ENCODE measurements at places on chromosomes 7 and 10.
A peak's percentile ranks its signal among the peaks of the same experiment; 100 is the strongest.

GRCh38 chr10:24706479-24707118, 17.1 kb downstream of the ARHGAP21 start:
- peak; percentile 98 for DNase-seq

- no peak for DNase-seq
These were observed 100.4 kb downstream of the WDR37 start for GRCh38 chr10:1156616-1156886.

DNA sequence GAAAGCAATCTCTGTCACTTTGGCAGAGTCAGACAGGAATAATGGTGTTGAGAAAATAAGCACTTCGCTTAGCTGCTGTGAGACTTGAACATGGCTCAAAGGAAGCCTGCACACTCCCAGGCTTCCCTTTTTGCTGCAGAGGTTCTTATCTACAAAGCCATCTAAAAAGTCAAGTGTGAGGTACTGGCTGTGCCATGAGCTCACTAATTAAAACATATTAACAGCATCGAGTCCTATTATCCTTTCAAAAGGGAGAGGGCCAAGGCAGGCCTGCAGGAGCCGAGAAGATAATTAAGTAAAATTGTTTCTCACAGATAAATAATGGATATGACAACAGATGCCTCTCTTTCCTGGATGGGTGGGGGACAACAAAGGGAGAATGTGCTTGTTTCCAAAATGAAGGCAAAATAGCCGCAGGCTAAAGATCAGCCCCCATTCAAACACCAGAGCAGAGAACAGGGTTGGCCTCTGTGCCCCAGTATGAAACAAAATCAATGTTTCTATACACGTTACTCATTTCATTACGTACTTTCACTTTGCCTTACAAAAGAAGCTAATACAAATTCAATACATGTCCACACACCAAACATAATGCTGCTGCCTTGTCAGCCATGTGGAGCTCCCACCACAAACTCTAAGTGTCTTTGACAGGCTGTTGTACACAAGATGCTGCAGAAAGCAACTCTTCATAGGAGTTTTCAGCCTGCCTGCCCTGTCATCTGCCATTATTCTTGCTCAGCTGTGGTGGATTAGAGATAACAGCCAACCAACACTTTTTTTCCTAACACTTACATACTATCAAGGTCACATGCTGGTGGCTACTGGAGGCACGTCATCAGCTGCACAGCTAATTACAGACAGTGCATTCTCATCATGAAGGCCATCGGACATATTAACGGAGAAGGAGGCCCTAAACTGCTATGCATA, 55.3 kb downstream of the ELAPOR2 start:
- no peak for DNase-seq

GRCh38 chr7:70810558-70811139, 321.3 kb upstream of the GALNT17 start:
- no peak for DNase-seq

DNA sequence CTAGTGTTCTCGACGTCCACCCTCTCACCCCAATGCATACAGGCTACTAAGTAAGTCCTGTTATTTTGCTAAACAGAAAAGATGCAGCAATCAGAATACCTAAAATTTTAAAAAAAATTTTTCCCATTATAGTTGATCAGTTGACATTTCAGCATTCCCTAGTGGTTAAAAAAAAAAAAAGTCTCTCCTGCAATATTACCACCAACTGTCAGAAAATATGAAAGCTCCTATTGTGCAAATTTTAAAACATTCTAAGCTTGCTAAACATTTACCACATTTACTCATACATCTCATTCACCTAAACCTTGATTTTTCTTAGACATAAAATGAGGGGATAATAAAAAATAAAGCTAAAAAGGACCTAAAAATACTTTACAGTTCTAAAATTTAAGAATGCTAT, 165.6 kb downstream of the AVL9 start:
- peak; percentile 34 for DNase-seq

DNA sequence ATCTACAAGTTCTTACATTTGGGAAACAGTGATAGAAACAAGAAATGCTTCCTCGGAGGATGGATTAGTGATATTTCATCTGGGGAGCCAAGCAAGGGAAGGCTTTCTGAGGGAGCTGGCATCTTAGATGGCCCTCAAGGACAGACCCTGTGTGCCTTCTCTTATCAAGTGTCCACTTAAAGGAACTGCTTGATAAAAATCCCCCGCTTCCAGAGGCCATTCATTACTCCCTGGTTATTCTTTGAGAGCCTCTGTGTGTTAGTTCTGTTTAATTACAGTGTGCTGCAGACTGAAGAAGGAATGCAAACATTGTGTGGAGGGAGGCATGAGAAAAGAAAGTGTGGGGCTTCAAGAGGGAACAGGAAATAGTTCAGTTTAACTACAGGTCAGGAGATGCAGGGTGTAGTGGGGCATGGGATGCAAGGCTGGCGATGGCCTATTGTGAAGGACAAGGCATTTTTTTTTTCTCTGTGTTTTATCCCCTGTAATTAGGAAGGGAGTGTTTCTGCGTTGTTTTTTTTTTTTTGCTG, 145.4 kb downstream of the SNX10 start:
- no peak for DNase-seq

DNA sequence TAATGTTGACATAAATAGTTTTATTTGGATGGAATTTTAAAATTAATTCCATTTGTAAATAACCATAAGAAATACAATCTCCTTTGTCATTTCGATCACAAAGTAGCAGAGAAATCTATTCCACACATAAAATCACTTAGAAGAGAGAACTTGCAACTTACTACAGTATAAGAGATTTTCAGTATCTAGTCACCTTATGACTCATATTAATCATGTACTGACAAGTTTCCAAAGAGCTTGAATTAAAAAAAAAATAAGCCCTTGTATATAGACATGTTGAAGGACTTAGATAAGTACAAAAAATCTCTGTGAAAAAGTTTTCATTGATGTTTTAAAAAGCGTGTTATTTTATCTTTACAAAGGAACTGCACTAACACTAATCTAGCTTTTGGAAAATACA, 207.1 kb upstream of the ETV1 start:
- peak; percentile 28 for DNase-seq

- DNase-seq = peak; percentile 43
These were observed 1.1 kb downstream of the RADIL start for GRCh38 chr7:4882169-4883032.

- DNase-seq = peak; percentile 6
These were observed 240.4 kb downstream of the ARL4A start for GRCh38 chr7:12927635-12928434.

DNA sequence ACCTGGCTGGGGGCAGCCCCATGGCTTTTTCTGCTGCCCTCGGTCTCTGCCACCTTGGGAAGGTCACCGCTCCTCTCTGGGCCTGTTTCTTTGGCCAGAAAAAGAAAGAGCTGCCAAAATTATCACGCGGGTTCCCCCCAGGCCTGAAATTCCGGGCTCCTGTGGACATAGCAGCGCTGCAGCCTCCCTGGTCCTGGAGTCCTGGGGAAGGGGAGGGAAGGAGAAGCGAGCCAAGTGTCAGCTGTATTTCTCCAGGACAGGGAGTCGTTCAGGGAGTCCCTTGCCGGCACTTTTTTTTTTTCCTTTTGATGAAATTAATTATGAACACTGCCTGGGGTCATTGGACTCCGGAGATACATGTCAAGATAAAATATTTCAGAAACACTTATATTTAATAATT, 152.3 kb upstream of the GPR26 start:
- DNase-seq = no peak

DNA sequence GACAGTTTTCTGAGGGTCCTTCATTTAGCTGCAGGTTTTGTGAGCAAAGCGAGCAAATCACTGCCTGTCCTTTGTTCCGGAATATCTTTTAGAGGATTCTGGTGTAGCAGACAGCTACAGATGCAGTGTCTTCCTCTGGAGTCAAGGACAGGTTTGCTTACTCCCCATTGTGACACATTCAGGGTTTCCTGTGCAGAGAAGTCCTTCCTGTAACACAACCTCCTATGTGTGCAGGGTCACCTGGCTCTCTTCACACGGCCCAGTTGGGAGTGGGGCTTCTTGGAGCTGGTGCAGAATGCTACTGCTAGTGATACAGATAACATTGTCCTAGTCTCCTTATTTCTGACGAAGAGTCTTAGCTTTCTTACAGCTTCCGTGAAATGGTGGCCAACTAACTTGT, 47.9 kb downstream of the RBM33 start:
- DNase-seq = no peak

- no peak for DNase-seq
These were observed 3.8 kb downstream of the WDR91 start for GRCh38 chr7:135207406-135208101.

GRCh38 chr7:47444376-47445098, 137.4 kb downstream of the TNS3 start:
- DNase-seq = peak; percentile 61

- no peak for DNase-seq
These were observed 89.2 kb upstream of the FGL2 start for GRCh38 chr7:77288676-77289320.

DNA sequence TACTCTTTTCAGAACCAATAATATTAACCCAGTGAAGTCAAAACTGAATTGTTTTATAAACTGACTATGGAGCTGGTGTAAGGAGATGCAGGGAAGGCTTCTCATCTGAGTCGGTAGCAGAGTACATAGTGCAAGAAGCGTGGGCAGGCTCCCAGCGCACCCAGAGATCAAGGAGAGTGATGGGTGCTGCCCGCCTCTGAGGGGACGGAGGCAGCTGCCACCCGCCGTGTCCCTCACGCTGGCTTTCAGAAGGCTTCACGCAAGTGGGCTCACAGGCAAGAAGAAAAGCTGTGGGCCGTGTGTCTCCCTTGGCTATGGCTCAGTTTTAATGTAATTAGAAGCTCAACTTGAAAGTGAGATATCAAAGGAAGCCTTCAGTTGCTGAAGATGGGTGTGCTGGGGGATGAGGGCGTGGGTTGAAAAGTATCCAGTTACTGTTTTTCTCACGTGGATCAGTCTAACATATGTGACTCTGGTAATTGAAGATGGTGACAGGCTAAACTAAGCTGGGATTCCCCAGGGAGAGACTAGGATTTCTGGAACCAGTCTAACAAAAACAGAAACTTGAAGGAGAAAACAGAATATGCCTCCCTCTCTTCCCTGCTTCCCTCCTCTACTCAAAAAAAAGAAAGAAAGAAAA, 159.9 kb downstream of the MGMT start:
- DNase-seq = peak; percentile 30

- DNase-seq = no peak
These were observed 1.2 kb downstream of the CCM2 start for GRCh38 chr7:45001138-45001694.

GRCh38 chr10:9294132-9294663, 1239.7 kb downstream of the GATA3 start:
- DNase-seq = no peak

- no peak for DNase-seq
These were observed 9.4 kb downstream of the NUB1 start for GRCh38 chr7:151351027-151351426.

DNA sequence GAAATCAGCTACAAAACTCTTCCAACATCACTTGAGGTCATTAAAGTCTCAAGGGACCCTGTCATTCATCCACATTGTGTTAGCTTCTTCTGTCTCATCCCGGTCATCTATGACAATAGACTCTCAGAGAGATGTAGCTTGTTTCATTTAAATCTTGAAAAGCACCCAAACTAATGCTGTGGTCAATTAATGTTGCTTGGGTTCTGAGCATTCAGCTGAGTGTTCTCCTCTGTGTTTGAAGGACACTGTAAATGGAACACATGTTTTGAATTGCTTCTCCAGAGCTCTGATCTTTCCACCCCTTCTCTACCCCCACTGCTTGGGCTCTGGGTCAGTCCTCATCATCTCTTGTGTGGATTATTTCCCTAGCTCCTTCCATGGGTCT, 19.6 kb upstream of the ADD3 start:
- no peak for DNase-seq

DNA sequence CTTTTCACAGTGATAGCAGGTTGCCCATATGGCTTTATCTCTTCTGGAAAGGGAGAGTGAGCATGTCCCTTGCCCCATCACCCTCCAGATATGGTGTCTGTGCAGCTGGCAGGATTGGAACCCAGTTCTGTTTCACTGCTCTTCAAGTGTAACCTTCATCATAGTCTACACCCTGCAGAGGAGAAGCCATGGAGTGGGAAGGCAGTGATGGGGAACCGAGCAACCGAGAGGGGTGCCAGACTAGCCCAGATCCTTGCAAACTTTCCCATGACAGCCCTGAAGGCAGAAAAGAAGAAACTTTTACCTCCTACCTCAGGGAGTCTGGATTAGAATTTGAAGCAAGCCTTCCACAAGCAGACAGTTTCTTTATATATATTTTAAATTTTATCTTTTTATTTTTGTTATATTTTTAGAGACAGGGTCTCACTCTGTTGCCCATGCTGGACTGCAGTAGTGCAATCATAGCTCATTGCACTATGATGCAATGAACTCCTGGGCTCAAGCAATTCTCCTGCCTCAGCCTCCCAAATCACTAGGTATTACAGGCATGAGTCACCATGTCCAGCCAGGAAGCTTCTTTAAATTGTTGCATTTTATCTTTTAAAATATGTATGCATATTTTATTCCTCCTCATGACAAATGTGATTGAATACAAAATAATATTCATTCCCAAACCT, 133.3 kb downstream of the KCNMA1 start:
- DNase-seq = peak; percentile 74

DNA sequence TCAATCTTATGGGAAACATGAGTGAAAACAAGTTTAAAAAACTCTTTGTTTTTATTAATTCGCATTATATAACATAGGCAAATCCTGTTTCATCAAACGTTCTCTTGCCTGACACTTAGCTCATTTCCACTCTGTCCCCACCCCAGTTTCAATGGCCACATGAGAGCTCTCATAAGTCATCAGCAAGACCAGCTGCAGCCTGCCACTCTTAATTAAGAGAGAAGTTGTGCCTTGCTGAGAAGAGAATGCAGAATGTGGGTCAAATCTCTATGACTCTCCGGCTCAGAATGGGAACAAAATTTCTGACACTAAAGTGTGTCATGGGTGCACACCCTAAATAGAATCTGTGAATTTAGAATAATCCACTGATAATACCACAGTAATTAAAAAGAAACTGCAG, 39.6 kb downstream of the ASAH2 start:
- no peak for DNase-seq

DNA sequence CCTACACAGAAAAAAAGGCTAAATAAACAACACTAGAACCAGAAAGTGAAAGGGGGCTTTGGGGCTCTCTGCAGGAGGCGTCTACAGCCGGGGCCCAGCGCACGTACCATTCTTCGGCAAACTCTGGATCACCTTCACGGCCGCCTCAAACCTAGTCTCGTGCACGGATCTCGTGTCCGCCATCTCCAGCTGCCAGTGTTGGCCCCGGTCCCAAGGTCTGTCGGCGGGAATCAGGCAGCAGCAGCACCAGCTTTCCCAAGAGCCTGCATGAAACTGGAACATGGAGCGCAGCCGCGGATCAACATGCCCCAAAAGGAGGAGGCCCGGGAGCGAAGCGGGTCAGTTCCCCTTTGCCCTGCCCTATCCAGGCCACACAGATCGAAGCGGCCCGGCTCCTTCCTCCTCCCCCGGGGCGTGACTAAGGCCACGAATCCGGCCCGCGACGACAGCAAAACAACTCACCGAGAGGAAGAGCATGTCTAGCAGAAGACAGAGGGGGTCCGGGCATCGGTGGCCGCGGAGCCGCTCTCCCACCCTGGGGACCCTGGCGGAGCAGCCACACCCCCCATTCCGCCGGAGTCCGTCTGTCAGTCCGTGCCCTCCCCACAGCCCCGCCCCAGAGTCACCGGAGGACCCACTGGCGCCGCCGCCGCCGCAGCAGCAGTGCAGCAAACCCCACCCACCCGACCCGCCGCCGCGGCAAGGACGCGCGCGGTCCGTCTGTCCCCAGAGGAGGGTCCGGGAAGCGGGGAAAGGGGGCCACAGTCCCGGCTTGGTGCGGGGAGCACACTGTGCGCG, at the start of gene ACBD5:
ACBD5 (minus strand) TSS at position 586 of the 798 bp plus-strand sequence; CDS start at position 477, 109 bp downstream.
- peak; percentile 79 for DNase-seq

- no peak for DNase-seq
These were observed 630.3 kb upstream of the POT1 start for GRCh38 chr7:125559921-125560320.

- DNase-seq = no peak
These were observed 73.9 kb downstream of the KAT6B start for GRCh38 chr10:74900297-74900696.
